ENCODE measurements at places on chromosomes 4 and X.
A peak's percentile ranks its signal among the peaks of the same experiment; 100 is the strongest.

DNA sequence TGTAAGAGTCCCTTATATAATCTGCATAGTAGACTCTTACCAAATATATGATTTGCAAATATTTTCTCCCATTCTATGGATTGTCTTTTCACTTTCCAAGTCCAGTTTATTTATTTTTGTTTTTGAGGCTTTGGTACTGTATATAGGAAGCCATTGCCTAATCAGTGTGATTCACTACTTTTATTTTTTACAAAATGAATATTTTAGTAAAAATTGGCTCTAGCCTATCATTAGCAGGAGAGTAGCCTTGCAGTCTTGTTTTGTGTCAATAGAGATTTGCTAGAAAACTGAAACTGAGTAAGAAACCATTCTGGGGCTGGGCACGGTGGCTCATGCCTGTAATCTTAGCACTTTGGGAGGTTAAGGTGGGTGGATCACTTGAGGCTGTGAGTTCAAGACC, 199.9 kb upstream of the MAB21L2 start:
- DNase-seq, result no peak

GRCh38 chr4:68462691-68463090, 15.4 kb downstream of the TMPRSS11E start:
- no peak for DNase-seq

DNA sequence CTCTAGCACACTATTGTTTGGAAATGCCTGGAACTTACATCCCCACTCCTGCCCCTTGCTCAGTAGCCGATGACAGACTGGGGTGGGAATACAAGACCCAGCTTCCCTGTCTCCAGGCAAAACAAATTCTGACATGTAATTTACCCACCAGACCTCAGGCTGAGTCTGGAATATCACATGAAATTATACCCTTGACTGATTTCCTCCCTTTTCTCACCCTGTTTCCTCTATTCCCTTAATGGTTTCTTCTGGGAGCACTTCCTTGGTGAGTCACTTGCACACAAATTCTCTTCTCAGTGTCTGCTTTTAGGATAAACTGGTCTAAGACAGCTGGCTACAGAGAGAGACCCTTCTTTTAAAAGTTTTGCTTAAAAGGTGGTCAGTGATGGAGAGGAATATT, 65.8 kb upstream of the DIPK2B start:
- no peak for DNase-seq

DNA sequence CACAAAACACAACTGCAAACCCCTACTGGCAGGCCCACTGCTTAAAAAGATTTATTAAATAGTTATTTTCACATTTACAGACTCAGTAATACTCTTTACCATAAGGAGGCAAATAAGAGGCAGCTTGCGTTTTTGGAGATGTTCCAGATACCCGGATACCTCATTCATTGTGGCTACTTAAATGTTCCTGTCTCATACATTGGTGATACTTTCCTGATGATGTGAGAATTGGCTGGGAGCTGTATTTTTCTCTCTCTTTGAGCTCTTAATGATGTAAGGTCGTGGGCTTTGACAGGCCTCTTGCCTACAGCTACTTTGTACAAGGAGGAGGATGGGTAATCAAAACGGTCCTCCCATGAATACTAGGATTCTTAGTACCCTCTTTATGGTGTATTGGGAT, 101.5 kb downstream of the AKAP4 start:
- no peak for DNase-seq

GRCh38 chr4:36273276-36273675, 8.1 kb upstream of the DTHD1 start:
- no peak for DNase-seq

DNA sequence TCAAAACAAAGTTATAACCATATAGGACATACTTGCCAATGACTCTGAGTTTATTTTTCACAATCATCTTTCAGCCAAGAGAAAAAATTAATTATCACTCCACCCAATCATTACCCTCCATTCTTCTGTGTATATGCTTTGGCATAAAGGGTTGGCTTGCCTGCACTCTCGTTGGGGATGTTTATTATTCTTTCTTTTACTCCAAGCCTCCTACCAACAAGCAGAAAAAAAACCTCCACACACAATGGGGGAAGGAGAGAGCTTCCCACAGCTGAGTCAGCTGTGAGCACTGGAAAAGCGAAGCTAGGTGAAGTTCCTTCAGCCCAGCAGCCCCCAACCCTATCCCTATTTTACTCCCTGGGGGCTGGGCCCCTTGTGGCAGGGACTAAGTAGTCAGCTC, 1.5 kb downstream of the OPHN1 start:
- DNase-seq, result no peak

- no peak for DNase-seq
Measured at GRCh38 chr4:7867701-7868435, 71.8 kb downstream of the AFAP1 start.

DNA sequence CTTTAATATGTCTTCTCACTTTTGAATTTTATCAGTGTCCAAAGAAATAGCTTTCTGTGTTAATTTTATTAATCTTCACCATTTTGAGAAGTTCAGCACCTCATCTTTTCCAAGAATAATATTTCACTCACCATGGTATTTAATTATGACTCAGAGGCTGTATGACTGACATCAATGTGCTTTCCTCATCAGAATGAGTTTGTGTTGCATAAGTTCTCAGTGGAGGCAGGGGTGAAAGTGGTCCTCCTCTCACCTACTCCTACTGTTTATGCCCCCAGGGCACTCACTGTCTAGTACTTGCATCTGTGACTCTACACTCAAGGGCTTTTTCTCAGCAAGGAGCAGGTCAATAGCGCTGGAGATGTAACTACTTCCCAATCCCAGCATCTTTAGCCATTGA, 905.3 kb upstream of the INTU start:
- no peak for DNase-seq

DNA sequence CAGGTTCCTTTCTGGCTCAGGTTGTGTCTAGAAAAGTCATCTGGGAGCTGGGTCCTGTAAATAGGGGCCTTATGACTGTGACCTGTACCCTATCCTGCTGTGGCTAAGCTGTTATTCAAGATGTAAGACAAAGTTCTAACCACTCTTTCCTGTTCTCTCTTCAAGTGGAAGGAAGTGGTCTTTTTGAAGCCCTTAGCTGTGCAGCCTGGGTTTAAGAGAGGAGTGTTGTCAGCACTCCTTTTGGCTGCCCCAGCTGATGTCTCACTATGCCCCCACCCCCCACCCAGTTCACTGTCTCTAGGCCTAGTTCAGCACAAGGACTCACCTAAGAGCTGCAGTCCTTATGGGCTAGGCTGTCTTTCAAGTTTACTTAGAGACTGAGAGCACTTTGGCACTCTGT, 1069.5 kb downstream of the FAM133A start:
- no peak for DNase-seq

DNA sequence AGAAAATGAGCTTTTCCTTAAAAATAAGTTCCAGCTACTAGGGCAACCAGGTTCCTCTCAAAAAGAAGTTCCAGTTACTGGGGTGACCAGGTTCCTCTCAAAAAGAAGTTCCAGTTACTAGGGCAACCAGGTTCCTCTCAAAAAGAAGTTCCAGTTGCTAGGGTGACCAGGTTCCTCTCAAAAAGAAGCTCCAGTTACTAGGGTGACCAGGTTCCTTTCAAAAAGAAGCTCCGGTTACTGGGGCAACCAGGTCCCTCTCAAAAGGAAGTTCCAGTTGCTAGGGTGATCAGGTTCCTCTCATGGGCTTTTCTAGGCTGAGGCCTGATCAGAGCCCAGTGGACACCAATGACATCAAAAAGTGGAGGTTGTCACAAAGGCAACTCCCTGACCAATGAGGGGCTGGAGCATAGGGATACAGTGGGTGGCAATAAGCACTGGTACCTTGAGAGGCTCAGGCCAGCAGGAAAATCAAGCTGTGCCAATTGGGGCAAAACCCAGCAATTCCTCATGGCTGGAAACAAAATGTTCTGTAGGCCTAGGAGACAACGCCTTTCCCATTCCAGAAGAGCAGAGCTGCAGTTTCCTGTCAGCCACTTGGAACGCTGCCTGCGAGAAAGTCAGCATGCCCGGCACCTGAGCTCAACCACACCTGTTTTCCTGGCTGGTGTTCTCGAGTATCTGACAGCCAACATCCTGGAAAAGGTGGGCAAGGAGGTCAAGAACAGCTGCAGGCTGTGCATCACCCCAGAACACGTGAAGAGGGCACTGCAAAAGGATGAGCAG, 12.3 kb upstream of the SYTL5 start:
- no peak for DNase-seq

- DNase-seq, result no peak
Measured at GRCh38 chr4:184273166-184274147, 55.8 kb upstream of the ENPP6 start.

- no peak for DNase-seq
Measured at GRCh38 chr4:146506272-146506671, 15.5 kb downstream of the SLC10A7 start.

GRCh38 chrX:123219916-123220315, 35.8 kb downstream of the GRIA3 start:
- DNase-seq, result no peak

DNA sequence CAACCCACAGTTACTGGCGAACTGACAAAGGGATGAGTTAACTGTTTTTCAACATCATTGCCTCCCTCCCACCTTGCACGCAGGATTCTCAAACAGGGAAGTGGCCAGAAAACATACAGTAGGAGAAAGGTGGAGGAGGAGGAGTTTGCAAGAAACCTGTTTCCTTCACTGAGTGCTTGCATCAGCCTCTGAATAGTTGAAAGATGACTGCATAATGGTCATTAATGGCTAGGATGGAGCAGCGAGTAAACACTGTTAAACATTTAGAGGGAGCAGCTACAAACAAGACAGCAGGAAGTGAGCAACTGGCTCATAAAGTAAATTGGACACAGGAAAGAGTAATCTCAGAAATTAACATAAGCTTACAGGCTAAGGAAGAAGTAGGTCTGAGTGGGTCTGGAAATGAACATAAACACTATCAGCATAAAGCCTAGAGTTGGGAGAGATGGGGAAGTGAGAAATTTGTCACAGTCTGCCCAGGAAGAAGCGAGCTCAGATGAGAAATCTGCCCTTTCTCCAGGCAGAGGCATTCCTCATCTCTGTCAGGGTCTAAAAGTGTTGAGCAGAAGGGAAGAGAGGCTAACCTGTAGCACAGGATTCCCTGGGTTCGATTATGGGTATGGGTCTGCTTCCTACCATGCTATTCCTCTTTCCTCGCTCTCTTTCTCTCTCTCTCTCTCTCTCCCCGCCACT, 38.6 kb downstream of the TRPC5OS start:
- DNase-seq, result no peak

GRCh38 chr4:118351851-118352827, 664 bp downstream of the PRSS12 start:
- no peak for DNase-seq

DNA sequence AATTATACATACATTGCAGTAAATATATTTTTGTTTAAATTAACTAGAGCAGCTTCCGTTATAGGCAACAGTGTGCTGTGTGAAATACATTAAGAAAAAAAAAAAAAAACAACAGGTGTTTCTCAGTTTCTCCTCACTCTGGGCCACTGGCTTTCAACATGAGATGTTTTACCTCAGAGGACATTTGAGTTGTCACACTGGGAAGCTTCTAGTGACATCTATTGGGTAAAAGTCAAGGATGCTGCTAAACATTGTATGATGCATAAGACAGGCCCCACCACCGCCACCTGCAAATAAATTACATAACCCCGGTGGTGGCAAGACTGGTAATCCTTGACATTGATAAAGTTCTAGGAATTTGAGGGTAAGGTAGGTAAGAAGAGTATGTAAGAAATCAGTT, 1512.2 kb downstream of the C4orf33 start:
- DNase-seq, result no peak

- no peak for DNase-seq
Measured at GRCh38 chr4:65671372-65671771, 1.1 kb upstream of the EPHA5 start.

GRCh38 chr4:158003212-158003611, 169.6 kb downstream of the GASK1B start:
- DNase-seq, result no peak

DNA sequence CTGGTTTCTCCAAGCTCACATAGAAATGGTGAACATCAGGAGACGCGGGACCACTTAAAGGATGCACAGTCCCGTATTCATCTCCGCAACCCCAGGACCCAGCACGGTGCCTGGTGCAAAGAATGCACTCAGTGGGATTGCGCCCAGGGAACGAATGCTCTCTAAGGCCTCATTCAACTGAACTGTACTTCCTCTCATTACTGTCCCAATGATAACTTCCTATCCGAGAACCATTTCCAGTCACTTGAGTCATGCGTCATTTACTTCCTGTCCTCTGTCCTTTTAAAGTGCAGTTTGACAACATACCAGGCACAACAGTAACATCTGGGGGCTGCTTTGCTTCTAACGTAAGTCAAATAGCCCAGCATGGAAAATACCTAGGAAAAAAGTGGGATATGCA, 75.7 kb downstream of the RBM47 start:
- DNase-seq, result peak; percentile 67
